ENCODE measurements at places on chromosomes 2 and 18.

- DNase-seq = no peak
These were observed 190.1 kb downstream of the CDCA7 start for GRCh38 chr2:173544641-173545363.

GRCh38 chr2:152354909-152355308, 19.9 kb downstream of the FMNL2 start:
- DNase-seq = no peak

GRCh38 chr2:84946204-84947009, 24.6 kb upstream of the KCMF1 start:
- peak; percentile 92 for DNase-seq

- no peak for DNase-seq
These were observed 155.6 kb upstream of the HS6ST1 start for GRCh38 chr2:128474036-128474955.

DNA sequence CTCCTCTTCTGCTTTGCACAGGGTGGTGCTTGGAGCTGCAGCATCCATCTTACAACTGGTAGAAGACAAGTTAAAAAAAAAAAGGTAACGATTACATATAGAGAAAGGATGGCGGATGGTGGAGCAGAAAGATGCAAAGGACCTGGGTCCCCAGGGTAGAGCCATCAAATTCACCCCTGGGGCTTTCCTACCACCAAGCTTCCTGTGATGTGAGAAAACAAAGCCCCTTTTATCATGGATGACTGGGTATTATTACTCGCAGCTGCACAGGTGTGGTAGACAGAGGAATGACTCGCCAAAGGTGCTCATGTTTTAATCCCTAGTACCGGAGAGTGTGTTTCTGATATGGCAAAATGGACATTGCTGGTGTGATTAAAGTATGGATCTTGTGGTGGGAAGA, 1.3 kb upstream of the ACOXL start:
- DNase-seq = peak; percentile 57

GRCh38 chr18:42182728-42183700, 228.0 kb downstream of the PIK3C3 start:
- DNase-seq = no peak

All from GM12865 (cell line).